Muscle of back (tissue), 13 donors: ENCODE measurements at places on chromosomes 12 and 14.

DNA sequence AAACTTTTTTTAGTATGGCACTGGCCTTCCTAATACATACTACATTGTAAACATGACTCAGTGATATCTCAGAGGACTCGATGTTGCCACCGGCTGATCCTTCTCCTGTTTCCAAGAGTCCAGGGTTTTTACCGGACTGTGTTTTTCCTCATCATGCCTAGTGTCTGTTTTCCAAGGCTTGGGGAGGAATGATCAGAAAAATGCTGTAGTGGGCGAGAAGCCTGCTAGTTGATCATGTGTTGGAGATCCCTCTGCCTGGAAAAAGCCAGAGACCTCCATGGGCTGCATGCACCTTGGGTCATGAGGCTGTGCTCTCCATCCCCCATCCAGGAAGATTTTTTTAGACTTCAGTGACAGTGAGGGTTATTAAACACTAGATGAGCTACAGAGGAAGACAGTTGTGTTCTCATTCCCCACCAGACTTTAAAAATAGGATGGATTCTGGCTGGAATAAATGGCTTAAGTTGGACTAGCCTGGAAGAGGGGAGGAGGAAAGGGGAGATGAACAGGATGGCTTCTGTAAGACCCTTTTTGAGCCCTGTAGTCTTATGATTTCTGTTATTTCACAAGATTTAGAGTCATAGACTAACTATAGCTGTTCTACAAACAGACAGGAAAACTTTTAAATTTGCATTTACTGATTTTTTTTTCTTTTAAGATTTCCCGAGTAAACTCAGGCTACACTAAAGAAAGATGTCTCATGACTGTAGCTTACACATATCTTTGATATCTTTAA, 145.7 kb downstream of the SAMD4A start:
- peak; percentile 58 for DNase-seq

DNA sequence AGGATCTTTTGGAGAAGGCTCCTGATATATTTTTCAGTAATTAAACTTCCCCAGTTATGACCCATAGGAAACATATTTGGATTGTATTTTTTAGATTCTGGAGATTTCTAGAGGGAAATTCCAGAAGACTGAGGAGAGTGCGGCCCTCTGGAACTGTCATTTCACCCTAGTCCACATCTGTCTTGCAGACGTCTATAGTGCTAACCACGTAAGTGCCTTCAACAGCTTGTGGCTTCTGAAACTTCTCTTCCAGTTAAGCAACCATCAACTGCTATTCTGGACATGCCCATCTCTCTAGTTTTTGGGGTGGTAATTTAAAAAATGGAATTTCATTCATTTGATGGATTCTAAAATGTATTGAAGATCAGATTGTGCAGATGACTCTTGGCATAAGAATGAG, 1098.8 kb downstream of the TMEM121 start:
- DNase-seq: no peak

DNA sequence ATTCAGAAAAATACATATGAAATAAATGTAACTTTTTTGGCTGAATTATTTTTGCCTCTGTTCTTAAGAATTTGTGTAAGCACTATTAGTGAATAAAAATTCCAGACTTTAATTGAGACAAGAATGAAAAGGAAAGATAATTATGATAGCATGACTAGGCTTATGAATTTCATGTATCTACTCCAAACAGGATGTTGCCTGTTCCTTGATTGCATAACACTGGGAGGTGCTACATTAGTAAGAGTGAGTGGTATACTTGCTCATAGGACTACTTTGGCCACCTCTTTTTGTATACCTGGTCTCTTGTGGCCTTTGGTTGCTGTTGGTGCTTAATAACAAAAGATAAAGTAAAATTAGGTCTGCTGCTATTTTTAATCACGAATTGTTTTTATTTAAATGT, 112.8 kb downstream of the NAV3 start:
- no peak for DNase-seq

DNA sequence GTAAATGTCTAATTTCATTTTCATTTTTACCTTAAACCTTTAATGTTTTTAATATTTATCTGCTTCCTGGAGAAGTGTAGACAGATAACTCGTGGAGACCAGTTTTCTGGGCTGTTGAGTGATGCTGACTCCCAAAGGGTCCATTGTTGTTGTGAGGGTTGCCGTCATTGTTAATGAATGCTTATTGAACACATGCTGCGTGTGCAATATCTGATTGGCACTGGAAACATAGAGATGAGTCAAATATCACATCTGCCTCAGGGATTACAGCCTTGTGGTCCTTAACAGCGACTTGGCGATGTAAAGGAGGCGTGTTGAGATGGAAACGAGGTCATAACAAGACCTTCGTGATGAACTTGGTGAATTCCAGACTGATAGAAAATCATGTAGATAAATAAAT, 85.9 kb downstream of the FBXW8 start:
- DNase-seq: peak; percentile 60

DNA sequence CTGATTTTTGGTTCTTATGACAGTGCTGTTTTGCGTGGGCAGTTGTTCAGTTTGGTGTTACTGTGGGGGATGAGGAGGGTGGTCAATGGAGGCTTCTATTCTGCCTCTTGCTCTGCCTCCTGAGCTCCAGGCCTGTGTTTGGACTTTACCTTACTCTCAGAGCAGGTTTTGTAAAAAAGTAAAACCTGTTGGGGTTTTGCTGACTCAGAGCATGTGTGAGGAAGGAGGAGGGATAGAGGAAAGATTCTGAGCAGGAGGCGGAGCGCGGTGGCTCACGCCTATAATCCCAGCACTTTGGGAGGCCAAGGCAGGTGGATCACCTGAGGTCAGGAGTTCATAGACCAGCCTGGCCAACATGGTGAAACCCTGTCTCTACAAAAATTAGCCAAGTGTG, 6.7 kb downstream of the A2ML1 start:
- no peak for DNase-seq

- no peak for DNase-seq
Observed at GRCh38 chr12:113292091-113292490, 42.8 kb downstream of the SLC8B1 start.

DNA sequence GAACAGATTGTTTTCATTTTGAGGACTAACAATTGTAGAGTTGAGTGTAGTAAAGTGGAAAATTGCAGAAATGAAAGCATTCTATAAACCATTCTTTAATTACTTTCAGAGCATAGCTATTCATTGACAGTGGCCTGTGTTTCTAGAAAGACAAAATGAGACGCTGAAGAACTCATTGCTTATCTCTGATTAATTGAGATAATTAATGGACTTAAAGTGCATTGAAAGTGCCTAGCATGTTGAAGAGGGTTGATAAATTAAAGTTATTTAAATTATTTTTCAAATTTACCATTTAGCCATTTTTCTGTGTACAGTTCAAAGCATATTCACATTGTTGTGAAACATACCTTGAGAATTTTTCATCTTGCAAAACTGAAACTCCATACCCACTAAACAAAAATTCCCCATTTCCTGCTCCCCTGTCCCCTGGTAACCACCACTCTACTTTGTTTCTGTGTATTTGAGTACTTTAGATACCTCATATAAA, 57.4 kb downstream of the DAAM1 start:
- no peak for DNase-seq

DNA sequence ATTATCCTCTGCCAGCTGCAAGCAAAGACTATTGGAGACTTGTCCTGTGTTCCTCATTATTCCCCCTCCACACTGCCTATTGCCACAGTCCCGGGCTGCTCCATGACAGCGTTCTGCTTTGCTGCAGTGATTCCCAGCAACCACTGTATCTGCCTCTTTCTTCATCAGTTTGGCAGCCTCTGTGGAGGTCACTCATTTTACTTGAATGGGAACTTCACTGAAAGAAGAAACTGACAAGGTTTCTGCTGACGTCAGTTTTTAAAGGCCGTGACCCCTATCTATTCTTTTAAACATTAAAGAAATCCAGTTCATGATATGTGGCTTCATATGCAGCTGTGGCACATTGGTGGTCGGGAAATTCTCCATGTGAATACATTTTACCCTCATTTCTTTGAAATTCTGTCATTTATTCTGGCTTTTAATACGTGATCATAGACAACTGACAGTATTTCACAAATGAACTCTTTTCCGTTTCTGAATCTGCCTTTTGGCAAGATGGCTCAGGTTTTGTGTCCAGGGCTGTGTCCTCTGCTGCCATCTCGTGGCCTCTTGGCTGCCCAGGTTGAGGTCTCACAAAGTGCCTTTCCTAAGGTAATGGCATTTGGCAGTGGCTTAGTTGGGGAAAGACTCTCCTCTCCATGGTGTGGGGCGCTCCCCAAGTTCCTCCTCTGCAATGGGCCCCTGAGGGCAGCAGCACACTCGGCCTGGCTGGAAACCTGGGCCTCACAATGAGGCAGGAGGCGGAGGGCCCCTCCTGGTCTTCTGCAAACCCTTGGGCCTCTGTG, 5.8 kb downstream of the TMEM253 start:
- DNase-seq: peak; percentile 73
